Stimulated activated CD4-positive, alpha-beta T cell treated with anti-CD3 and anti-CD28 coated beads, TNF-alpha, amount 100 ng/mL, for 1 hour (primary cell): ENCODE measurements at places on chromosomes 4 and X.

DNA sequence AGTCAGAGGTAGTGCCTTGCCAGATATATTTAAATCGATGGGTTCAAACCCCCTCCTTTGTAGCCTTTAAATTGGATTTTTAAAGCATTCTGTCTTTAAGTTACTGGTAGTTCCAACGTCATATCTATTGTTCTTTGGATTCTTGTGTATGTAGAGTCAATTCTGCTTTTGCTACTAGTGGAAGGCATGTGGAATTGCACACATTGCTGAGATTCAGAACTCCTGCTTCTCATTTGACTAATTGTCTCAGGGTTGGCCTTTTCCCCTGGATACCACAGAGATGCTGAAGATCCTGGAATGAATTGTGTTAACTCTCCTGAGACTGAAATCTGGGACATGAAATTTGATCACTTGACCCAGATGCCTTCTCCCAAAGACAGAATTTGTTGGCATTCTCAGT is 328.3 kb upstream of the RPS6KA3 start:
- DNase-seq = no peak

- no peak for DNase-seq
Measured at GRCh38 chr4:11446155-11446811, 17.6 kb upstream of the HS3ST1 start.

- DNase-seq = peak; percentile 7
Measured at GRCh38 chrX:121308276-121308805, 260.9 kb downstream of the GLUD2 start.

DNA sequence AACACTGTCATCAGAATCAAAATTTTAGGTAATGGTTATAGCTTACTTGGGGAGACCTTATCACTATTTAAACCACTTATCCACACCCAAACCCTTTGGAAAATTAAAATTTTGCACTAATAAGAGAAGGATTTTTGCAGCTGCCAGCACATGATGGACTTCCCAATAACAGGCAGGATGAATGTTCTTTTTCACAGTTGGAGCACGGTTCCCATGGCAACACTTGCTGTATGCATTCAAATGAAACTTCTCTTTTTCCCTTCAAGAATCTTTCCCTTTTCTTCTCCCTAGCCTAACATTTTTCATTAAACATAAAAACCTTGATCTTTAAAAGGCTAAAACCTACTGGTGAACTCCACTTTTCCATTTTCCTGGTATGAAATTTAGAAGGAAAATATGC is 768.2 kb downstream of the KCTD8 start:
- no peak for DNase-seq

- no peak for DNase-seq
Measured at GRCh38 chr4:154529728-154530519, 20.3 kb downstream of the PLRG1 start.

- DNase-seq = no peak
Measured at GRCh38 chrX:56788717-56789122, 59.7 kb downstream of the NBDY start.

DNA sequence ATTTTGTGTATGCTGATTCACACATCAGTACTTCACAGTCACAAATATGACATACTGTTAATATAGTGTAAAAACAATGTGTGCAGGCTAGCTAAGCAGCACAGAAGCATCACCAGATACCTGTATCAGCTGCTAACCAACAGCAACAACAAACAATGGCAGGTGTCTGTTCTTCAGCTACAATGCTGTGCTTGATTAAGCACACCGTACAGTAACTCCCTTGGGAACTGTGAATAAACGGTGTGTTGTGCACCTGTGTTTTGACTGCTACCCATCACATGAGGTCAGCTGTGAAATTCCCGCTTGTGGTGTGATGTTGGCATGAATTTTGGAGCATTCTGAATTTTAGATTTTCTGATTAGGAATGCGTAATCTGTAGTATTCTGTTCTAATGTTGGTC is 379.7 kb upstream of the FAT1 start:
- no peak for DNase-seq

DNA sequence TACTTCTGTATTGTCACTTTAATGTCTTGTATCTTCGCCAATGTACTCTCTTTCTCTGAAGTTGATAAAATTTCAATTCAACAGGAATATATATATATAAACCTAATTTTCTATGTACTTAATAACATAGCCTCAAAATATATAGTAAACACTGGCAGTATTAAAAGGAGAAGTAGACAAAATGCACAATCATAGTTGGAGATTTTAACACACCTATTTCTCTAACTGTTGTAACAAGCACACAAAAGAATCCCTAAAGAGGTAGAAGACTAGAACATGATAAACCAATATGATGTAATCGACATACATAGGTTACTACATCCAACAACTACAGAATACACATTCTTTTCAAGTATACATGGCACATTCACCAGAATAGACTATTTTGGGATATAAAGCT is 65.5 kb downstream of the ZNF81 start:
- DNase-seq = no peak

- no peak for DNase-seq
Measured at GRCh38 chr4:80126435-80126834, 53.4 kb upstream of the ANTXR2 start.

- DNase-seq = peak; percentile 32
Measured at GRCh38 chr4:56757821-56758411, 63.6 kb downstream of the SPINK2 start.

DNA sequence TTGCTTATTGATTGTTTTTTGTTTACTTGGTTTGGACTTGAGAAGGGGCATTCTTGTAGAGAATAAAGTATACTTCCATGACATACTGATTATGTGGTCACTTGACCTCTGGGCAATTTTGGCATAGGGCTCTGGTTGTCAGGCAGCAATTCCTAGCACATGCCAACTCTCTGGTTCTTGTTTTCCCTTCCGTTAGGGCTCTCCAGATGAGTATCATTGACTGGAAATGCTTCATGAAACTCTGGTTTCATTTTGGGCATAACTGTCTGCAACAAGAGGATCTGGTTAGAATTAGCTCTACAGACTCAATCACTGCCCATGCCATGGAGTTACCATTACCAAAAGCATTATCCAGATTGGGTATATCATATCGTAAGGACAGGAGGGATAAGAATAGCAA is 1057.9 kb downstream of the FAT4 start:
- DNase-seq = no peak

DNA sequence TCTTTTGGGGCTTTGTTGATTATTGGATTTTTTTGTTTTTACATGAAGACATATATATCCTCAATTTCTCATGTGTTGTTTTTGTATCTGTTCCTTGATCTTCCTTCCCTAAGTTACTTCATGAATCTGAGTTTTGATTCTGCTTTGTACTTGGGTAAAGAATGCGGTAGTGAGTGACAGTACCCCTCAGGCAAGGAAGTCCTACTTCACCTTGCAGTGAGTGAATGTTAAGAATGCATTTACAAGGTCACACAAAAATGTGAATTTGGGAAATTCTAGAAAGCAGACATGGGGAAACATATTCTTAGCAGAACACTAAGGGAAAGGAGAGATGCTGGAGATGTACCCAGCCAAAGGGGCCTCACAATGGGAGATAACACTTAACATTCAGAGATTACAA is 373.1 kb upstream of the LCORL start:
- DNase-seq = no peak

- no peak for DNase-seq
Measured at GRCh38 chr4:996030-996996, 3.1 kb upstream of the SLC26A1 start.

DNA sequence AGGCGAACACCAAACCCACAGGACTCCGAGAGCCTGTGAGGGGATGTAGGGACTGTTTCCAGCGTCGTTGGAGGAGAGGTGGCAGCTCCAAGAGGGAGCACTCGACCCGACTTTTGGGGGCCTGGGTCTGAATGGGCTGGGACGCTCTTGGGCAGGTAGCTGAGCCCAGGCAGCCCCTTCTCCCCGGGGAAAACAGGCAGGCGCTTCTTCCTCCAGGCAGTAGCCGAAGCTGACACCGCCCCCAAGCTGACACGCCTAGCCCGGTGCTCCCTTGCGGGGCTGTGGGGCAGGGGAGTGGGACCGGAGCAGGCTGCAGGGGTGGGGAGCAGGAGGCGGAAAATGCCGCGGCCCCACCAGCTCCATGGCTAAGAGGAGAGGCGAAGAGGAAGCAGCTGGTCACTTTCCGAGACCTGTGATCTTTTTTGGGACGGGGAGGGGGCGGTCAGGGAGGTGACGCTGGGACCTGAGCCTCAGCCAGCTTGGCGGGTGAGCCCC is 4.2 kb downstream of the NKX1-1 start:
- no peak for DNase-seq

- no peak for DNase-seq
Measured at GRCh38 chrX:103726477-103726876, 15.8 kb downstream of the TMEM31 start.

DNA sequence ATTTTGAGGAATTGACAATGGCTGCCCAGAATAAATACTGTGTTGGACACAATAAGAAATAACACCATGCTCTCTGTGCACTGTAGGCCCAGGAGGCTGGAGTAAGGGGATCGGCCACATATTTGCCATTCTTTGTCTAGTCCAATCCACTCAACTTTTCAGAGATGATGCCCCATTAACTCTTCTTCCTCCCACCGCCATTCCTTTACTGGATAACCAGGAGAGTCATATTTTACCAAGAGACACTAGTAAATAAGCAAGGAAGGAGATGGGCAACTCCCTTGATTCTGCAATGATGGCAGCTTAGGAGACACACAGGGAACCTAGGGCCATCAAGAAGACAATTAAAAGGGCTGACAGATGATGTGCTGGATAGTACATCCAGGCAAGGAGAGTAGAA is 87.9 kb upstream of the GPC3 start:
- DNase-seq = no peak

GRCh38 chr4:35818520-35818919 is 425.8 kb downstream of the ARAP2 start:
- DNase-seq = no peak

DNA sequence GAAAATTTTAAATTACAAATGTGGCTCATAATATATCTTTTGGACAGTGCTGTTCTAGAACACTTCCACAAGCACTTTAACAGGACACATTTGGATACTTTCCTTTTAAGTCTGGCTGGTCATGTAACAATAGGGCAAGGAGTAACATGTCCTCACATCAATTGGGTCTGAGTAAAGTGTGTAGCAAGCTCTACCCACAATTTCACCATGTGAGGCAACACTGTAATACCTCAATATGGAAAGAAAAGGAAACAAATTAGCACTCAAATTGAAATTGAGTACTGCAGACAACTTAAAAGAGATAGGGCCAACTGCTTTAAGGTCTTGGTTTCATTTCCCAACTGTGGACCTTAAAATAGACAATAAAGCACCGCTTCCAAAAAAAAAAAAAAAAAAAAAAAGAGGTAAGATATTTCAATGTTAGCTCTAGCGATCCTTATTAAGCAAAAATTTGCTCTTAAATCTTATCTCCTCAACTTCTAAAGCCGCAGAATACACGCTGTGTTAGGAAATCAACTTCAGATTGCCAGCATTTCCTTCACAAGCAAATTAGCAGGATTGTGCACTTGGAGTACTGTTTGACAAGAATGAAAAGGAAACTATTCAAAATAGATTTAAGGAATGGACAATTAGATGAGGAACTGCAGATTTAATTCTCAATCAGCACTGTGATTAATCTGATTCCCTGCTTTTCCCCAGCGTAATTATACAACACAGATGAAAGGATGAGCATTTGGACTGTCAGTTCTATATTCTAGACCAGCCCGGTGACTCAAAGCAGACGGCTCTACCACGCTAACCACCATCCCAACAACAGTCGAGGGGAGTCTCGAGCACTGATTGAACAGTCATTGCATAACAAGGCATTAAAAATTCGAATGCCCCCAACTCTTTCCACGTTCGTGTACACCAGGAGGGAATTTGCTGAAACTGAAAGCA is 1.6 kb downstream of the CASK start:
- no peak for DNase-seq

GRCh38 chr4:159070742-159071141 is 32.1 kb upstream of the RAPGEF2 start:
- no peak for DNase-seq

DNA sequence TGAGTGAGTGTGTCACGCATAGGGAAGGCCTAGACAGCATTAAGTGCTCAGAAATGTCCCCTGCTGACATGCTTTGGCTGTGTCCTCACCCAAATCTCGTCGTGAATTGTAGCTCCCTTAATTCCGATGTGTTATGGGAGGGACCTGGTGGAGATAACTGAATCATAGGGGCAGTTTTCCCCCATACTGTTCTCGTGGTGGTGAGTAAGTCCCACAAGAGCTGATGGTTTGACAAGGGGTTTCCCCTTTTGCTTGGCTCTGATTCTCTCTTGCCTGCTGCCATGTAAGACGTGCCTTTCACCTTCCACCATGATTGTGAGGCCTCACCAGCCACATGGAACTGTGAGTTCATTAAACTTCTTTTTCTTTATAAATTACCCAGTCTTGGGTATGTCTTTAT is 78.0 kb downstream of the NSUN7 start:
- no peak for DNase-seq

GRCh38 chrX:39336671-39337311 is 535.5 kb downstream of the MID1IP1 start:
- no peak for DNase-seq

GRCh38 chrX:40471965-40472648 is 108.7 kb upstream of the ATP6AP2 start:
- no peak for DNase-seq

- DNase-seq = no peak
Measured at GRCh38 chrX:40607381-40607780, 15.8 kb upstream of the MPC1L start.

DNA sequence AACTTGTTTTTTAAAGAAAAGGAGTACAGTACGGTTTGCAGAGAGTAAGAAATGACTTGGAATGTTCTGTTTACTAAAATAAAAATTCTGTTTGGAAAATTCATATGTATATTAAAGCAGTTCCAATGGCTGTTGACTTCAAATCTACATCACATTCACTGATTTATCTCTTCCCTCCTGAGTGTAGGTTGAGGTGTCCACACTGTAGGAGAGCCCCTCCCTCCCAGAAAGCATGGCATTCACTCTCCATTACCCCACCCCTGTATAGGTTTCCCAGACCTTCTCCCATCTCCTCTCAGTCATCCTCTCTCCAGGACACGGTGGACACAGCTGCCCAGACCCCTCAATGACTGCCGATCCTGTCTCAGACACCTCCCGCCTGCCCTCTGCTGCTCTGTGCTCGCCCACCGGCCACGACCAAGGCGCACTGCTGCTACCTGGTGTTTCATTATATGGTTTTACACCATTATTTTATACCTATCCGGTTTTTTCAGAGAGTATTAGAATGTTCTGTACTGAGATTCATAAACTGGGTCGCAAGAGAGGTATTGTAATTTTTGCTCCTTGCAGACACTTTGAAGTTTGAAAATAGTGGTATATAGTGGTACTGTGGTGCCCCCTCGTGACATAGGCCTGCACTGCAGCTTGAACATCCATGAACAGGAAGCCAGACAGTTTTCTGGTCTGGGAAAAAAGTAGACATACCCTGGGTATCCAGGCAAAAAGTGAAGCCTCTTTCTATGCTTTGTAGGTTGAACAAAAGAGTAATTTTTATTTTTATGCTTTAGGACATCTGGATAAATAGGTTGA is 38.8 kb upstream of the BEX4 start:
- DNase-seq = peak; percentile 9

DNA sequence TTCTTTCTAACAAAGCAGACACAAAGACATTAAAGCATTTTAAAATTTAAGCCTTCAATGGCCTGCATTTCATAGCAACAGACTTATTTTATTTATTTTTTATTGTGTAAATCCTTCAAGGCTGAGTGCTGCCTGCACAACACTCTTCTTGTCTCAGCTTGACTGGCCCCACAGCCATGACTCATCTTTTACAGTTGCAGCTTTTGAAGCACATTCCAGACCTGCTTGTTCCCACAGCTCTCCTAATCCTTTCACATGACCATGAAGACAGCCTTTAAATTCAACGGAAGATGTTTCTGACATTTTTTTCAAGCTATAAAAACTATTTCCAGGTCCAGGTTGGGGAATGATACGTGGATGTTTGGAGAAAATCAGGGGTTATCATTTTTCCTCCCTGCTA is 276.9 kb upstream of the TACR3 start:
- DNase-seq = no peak

GRCh38 chr4:3227878-3228675 is 20.9 kb upstream of the MSANTD1 start:
- DNase-seq = no peak
